ENCODE measurements at places on chromosomes 1 and 21.

GRCh38 chr21:44530903-44531605 lies 8.9 kb downstream of the KRTAP10-1 start:
- DNase-seq = no peak

GRCh38 chr1:244137725-244138124 lies 86.6 kb downstream of the ZBTB18 start:
- DNase-seq = no peak

- no peak for DNase-seq
Observed at GRCh38 chr1:17601643-17602382, 62.3 kb downstream of the ARHGEF10L start.

DNA sequence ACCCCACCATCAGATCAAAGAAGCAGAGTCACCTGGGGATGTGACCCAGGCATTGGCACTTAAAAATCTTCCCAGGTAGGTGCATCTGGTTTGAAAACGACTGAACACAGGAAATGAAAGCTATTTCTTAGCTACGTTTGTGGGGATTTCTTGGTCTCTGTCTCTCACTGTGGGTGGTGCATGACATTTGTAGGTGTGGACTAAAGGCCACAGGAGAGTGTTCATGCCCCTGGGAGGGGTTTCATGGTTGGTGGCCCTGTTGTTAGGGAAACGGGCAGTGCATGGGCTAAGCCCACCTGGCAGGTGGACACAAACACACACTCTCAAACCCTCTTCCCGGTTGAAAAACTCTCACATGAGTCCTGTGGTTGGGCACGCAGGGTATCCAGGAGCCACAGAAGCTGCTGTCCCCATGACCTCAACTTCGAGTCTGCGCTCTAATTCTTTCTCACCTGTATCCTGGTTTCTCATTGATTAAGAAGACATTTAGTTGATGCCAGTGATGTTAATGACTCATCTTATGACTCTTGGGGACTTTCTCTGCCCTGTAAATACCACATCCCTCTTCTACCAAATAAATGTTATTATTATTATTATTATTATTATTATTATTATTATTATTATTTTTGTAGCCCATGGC lies 119.4 kb downstream of the MRPS6 start:
- no peak for DNase-seq

- peak; percentile 75 for DNase-seq
Observed at GRCh38 chr1:234214129-234214910, 158.9 kb upstream of the COA6 start.

GRCh38 chr1:211133393-211133835 lies 534 bp downstream of the KCNH1 start:
- DNase-seq = no peak

DNA sequence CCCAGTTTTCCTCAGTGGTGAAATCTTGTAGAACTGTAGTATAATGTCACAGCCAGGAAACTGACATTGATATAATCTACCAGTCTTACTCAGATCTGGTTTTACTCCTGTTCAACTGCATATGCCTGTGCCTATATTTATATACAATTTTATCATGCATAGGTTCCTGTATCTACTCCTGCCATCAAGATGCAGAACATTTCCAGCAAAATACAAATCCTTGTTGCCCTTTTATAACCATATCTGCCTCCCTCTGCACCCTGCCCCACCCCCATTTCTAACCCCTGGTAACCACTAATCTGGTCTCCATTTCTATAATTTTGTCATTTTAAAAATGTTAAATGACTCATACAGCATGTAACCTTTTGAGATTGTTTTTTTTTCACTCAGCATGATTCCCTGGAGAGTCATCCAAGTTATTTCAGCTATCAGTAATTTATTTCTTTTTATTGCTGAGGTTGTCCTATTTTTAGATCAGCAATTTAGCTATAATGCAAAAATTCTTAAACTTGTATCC lies 8.1 kb downstream of the UTP25 start:
- DNase-seq = no peak

DNA sequence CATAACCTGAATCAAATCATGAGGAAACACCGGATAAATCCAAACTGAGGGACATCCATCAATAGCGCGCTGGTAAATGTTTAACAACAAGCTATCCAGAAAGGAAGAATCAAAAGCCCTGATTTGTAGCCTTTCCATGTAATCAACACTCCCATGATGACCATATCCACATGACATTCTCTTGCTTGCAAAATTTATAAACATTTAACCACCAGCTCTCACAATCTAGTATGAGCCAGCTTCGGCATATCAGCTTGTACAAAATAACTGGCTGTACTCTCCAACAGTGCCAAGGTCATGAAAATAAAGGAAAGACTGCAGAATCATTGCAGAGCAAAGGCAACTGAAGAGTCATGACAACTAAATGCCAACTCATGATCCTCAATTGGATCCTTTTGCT lies 15.7 kb downstream of the HSD11B1 start:
- no peak for DNase-seq

GRCh38 chr1:153616144-153616916 lies at the start of gene S100A14:
Gene S100A14, minus strand, starts transcription at chr1:153616325. Its CDS starts 467 bp downstream, at chr1:153615858.
- no peak for DNase-seq

- DNase-seq = peak; percentile 83
Observed at GRCh38 chr1:180213401-180214170, 16.5 kb upstream of the LHX4 start.

DNA sequence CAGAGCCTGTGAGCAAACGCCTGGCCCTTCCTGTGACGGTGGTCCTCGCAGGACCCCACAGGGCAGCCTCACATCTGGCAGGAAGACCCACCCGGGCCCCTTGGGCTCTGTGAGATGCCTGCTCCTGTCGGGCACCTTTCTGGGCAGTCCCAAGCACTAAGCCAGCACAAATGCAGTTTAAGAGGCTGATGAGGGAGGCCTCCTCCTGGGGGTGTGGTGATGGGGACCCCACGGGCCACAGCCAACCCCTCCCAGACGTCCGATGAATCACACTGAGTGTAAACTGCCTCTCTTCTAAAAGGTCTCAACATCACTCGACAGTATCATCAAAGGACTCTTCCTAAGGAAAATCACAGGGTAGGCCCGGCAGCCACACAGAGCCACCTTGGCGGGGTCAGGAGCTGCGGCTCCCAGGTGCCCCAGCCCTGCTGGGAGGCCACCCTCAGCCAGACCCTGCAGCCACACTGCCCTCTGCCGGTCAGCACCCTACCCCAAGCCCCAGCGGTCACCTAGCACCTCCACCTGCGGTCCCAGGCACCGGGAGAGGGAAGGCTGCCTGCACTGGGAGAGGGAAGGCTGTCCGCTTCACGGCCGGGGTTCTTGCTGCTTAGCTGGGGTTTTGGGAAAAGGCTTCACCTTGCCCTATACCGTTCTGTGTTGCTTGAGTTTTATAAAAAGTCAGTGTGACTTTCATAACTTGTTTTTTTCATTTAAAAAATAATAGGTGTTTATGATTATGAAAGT lies 3.9 kb upstream of the PRKCZ start:
- DNase-seq = peak; percentile 24

GRCh38 chr1:6212193-6212959 lies 6.5 kb downstream of the RNF207 start:
- DNase-seq = no peak

GRCh38 chr1:155873860-155874259 lies 14.5 kb downstream of the SYT11 start:
- no peak for DNase-seq

GRCh38 chr1:183164340-183164739 lies 21.7 kb upstream of the LAMC2 start:
- no peak for DNase-seq

GRCh38 chr1:211610779-211611556 lies 32.0 kb upstream of the SLC30A1 start:
- DNase-seq = no peak

GRCh38 chr1:64171246-64171645 lies 32.2 kb upstream of the UBE2U start:
- no peak for DNase-seq

GRCh38 chr1:160504651-160505050 lies 18.4 kb downstream of the SLAMF6 start:
- no peak for DNase-seq

- DNase-seq = no peak
Observed at GRCh38 chr21:41579692-41580091, 71.7 kb upstream of the TMPRSS2 start.

DNA sequence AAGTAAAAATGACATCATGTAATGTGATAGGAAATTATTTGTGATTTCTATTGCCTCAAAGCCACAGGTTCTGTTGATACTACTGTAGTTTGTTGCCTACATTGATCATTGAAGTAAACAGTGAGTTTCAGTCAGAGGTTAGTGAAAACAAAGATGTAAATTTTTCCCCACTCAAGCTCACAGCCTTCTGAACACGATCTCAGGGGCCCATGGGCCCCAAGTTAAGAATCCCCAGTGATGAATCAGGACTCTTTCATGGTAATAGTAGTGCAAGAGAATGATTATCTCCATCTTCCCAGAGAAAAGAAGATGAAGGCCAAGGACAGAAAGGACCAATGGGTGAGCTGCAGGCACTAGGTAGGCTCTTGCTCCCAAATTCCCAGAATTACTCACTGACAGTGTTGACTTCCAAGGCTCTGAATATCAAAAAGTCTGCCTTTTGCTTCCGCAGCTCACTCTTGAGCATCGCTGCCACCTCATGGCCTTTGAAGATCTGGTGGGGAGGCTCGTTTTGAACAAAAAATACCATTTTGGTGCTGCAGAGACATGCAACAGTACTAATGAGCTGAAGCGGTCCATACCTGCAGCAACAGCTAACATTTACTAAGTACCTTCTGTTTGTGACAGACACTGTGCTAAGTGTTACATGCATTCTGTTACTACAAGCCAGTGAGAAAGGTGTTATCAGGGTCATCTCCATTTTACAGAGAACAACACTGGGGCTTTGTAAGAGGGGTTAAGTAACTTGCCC lies 113.3 kb downstream of the KIAA0319L start:
- no peak for DNase-seq

- no peak for DNase-seq
Observed at GRCh38 chr1:4530166-4530785, 124.1 kb upstream of the AJAP1 start.

- no peak for DNase-seq
Observed at GRCh38 chr1:244675167-244675566, 22.2 kb downstream of the DESI2 start.

- no peak for DNase-seq
Observed at GRCh38 chr1:201383647-201384405, 6.3 kb upstream of the TNNT2 start.

All from DND-41 (cell line).